ENCODE measurements at places on chromosomes 4 and X.

GRCh38 chrX:85569096-85569495 lies 189.6 kb upstream of the POF1B start:
- no peak for DNase-seq

- no peak for DNase-seq
These were observed 99.2 kb upstream of the RAPGEF2 start for GRCh38 chr4:159003420-159004253.

GRCh38 chrX:153387987-153388721 lies 13.0 kb downstream of the PNMA6E start:
- DNase-seq: no peak

GRCh38 chr4:147157860-147158701 lies 212.4 kb upstream of the TTC29 start:
- DNase-seq: no peak

- DNase-seq: peak; percentile 98
These were observed at the start of gene FAM120C for GRCh38 chrX:54182864-54183613. Gene FAM120C, minus strand, starts transcription at chrX:54183254. Its CDS starts 56 bp downstream, at chrX:54183198.

- no peak for DNase-seq
These were observed 33.0 kb downstream of the GSTCD start for GRCh38 chr4:105741548-105741947.

Measured in SHP77 treated with DMSO at 0.1 percent for 48 hours (cell line).